ENCODE measurements at places on chromosomes 6 and 20.

GRCh38 chr20:48467622-48468021 is 360.2 kb downstream of the PREX1 start:
- DNase-seq = no peak

- no peak for DNase-seq
Observed at GRCh38 chr6:159852877-159853276, 37.9 kb upstream of the MAS1 start.

GRCh38 chr20:47574616-47575364 is 73.1 kb downstream of the NCOA3 start:
- no peak for DNase-seq

DNA sequence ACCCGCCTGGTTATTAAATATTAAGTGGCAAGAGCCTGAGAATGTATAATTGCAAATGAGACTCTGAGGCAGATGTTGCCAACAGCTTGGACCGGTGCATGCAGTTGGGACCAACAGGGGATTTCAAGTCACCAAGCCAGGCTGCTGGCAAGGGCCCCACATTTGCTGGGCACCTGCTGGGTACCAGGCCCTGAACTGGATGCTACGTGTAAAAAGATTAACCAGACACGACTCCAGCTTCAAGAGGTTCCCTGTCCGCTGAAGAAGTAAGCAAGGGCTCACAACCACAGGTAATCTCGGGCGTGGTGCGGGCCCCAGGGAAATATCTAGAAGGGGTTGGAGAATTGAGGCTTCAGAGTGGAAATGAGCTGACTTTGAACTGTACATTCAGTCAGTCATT is 13.2 kb upstream of the SIRPA start:
- no peak for DNase-seq

GRCh38 chr20:45114465-45115385 is at the start of gene WFDC5:
Gene WFDC5 (minus strand): TSS chr20:45115174. CDS start chr20:45115083, 91 bp downstream.
- DNase-seq = no peak

GRCh38 chr20:32017711-32018251 is 7.5 kb downstream of the CCM2L start:
- DNase-seq = no peak

DNA sequence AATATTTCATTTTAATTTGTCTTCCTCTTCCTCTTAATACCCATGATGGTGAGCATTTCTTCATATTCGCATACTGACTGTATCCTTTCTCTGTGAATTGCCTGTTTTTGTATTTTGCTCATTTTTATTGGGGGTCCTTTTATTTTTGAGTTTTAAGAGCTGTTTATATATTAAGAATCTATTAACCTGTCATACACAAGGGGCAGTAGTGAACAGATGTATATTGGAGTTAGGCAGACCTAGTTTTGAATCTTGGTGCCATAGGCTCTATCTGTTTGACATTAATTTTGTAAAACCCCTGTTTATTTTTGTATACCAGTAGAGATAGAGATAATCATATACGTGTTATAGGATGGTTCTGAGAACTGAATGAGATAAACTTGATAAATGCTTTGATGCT is 3.1 kb upstream of the WFDC5 start:
- DNase-seq = no peak

DNA sequence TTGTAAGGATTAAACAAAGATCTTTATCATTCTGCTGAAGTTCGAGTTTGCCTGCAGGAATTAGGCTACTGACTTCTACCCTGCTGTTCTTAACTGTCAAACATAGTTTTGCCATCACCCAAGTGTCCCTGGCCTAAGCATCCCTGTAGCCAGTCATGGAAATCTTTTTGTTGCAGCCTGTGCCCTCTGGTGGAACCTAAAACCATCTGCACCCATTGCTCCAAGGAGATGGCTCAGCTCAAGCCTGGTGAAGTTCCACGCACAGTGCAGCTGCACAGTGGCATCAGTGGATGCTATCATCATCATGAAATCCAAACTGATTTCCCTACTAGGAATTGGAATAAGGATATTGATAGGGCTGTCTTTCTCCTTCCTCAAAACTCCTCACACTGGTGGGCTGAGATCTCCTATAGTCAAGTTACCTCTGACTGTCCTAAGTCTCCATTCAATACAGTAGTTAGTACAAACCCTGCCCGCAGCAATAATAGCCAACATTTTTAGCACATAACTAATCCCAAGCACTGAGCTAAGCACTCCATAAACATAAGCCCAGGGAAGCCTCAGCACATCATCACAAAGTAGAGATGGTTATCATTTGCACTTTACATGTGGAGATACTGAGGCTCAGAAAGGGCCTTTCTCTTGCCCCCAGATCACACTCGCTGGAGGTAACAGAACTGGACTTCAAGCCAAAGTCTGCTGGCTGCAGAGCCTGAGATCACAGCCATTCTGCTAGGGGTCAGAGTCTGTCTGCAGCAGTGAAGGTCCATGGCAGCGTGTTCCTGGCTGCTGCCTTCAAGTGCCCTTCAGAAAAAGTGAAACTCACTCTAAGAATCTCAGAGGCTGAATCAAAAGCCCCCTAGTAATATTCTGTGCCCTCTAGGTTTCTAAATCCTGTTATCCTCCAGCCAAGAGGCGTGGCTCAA is 77.2 kb upstream of the MC3R start:
- peak; percentile 28 for DNase-seq

DNA sequence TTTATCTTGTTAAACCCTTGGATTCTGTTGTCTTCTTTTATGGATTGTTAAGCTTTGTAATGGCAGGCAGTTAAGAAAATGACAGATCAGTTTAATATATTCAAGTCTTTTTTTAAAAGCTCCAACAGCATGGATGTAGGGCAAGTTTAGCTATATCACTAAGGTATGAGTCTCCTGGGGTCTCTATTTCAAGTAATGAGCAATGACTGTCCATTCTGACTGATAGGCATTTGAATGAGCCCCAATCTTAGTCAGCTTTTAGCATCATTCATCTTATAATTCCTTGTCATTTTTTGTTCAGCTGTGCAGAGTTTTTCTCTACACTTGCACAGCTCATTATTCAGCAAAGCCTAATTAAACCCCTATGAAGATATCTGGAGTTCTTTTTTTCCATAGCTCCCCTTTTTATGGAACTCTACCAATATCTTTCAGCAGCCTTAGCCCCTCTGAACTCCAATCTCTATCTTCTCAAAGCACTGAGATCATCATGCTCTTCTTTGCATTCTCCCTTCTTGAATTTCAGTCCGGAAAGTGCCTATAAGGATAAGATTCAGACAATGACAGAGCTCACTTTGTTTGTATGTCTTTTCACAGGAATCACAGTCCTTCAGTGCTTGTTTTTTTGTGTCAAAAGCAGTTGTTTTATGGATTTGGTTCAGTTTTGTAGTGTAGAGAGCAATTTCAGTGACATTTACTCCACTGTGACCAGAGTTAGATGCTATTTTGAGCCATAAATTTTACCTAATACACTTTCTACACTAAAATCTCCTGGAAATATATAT is 97.2 kb upstream of the DOK5 start:
- no peak for DNase-seq

DNA sequence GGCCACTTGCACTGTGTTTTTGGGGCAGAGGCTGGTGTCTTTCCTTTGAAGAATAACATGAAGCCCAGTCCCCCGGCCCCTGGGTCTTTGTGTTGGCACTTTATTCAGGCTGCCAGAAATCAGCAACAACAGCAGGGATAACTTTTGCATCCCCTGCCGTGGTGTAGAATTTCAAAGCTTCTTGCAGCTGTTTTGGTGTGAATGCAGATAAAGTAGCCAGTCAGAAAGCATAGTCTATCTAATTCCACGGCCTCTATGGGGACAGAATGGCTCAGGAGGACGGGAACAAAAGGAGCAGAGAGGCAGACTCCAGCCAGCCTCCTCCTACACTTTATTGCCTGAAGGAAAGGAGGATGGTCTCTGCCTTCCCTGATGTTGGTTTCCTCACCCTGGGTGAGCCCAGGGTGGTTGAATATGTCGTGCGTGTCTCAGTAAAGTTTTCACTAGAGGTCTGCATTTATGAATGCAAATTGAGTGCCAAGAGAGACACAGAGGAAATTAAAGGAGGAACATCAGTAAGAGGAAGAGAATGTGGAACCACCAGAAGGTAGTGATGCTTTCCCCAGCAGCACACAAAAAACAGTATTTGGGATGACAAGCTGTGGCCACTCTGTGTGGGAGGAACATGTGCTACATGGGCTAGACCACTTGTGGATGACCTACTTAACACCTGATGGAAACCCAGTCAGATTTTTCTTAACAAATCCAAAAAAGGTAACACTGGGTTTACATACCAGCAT is 125.9 kb upstream of the TRAF3IP2 start:
- no peak for DNase-seq

GRCh38 chr6:55545791-55546190 is 33.2 kb downstream of the HMGCLL1 start:
- DNase-seq = no peak

DNA sequence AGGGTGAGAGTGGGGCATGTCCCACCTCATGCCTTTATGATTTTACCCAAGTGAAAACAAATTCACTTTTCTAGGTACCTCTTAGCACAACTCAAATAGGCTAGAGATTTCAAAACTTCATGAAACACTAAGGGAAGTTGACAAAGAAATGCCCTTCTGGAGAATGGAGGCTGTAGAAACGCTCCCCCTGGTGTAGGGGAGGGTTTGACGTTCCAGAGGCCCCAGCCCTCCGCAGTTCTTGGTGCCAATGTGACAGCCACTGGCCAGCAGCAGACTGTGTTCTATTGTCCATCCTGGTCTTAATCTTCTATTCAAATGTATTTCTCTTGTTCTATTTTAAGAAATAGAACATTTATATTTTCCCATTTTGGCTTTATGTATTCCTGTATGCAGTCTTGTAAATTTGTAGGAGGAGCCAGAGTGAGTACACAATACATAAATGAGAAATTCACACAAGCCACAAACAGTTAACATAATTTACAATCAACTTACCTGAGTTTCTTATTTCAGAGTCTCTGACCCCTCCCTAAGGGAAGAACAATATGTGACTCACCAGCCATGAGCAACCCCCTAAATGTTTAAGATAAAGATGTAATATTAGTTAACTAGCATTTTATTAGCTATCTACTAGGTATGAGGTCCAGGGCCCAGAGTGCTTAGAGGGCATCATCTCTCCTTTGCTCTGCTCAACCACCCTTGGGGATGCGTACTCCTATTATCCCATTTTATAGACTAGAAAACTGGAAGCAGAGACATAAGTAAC is 8.8 kb upstream of the MUC21 start:
- no peak for DNase-seq

DNA sequence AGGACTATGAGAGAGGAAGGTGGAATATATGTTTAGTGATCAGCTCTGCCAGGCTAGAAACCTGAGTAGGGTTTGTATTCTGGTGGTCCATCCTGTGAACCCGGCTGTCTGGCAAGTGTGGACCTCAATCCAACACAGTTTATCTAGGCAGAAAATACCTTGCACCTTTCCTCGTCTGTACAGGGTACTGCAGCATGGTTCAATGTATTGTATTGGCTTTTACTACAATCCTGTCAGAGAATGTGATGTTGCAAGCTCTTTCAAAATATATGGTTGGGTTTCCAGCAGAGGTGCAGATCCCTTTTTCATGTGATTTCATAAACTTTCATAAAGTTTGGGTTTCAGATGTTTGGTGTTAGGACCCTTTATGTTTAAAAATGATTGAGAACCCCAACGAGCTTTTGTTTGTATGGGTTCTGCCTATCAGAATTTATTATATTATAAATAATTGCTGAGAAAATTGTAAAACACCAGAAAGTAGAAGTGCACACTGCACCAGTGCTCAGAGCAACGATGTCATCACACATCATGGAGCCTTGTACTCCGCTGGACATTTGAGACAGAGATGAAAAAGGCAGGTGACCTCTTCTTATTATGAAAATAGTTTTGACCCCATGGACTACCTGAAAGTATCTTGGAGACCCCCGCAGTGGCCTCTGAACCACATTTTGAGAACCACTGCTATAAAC is 106.6 kb downstream of the RTN4IP1 start:
- DNase-seq = no peak

DNA sequence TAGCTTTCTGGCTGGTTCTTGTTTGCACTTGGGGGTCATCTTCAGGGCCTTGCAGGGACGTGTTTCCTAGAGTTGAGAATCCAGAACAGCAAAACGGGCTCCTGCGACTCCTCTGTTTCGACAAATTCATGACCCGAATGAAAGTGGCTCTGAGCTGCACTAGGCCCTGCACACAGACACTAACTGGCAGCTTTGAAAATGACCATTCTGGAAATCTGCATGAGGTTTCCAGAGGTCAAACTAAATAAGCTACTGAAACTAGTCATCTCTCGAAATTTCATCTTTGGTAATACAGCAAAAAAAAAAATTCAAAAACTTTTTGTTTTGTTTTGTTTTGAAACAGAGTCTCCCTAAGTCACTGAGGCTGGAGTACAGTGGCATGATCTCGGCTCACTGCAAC is 15.5 kb upstream of the BMP7 start:
- no peak for DNase-seq

DNA sequence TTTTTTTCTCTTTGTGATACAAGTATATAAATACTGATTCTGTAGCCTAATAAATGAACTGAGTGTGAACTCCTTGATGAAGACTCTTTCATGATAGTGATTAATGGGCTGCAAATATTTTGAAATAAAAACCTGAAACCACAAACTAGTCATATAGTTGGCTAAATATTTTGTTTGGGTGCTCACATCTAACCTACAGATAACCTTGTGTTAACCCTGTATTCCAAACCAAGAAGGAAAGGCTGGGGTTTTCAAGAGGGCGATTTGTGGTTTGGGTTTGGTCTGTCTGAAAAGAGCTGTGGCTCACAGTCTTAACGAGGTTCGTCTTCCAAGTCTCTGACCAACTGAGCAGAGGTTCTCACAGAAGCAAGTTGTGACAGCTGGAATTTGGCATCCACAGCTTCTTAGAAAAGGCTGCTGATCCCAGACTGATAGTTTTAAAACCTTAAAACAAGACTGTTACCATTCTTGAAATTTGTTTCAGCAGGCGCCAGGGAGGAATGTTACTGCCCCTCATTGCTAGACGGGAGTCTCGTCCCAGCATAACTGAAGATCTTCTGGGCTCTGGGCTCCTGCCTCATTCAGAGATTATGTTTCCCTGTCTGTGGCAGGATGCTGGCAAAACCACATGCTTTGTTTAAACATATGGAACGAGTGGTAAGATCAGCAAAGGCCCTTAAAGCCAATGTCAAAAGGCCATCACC is 736.4 kb upstream of the MARCKS start:
- no peak for DNase-seq

DNA sequence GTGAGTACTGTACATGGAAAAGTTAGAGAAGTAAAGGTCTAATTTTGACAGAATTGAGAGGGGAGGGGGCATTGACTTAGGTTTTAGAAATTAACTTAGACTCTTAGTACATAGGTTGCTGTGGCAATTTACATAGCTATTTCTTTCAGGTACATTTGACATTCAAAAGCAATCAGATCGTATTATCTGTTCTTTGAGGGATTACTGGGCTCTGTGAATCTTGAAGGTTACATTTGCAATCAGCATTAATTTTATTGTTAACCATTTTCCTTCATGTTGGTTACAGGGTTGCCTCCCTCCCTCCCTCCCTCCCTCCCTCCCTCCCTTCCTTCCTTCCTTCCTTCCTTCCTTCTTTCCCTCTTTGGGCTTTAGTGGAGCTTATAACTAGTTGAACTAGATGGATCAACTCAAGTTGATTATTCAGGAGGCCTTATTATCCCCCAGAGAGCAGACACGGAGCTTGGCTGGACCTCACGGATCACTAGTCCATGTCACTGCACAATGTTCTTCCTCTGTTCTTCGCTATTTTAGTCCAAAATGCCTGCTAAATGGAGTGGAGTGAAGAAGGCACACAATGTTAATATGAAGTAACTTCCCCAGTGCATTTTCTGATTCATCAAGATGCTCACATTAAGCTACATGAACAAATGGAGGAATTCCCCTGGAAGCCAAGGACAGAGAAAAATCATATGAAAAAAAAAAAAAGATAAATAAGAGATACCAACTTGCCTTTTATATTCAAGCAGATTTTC is 87.8 kb downstream of the PLCB4 start:
- DNase-seq = no peak

- no peak for DNase-seq
Observed at GRCh38 chr6:20034408-20034769, 177.9 kb downstream of the MBOAT1 start.
